ENCODE measurements at places on chromosomes 4 and X.

- DNase-seq = no peak
These were observed 20.9 kb downstream of the KLB start for GRCh38 chr4:39427520-39428114.

DNA sequence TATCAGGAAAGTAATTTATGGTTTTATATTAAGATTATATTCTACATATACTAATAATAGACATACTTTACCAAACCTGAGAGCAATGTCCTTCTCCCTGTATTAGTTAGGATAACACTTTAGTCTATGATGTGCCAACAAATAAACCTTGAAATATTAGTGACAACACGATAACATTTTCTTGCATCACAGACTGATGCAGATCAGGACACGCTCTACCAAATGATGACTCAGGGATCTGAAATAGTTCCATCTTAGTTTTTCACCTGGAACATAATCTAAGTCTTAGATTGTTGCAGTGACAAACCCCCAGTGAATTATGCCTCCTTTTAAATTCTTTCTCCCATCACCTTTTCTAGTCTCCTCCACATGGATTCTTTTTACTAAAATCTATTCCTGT, 214.2 kb downstream of the CLCN4 start:
- DNase-seq = no peak

GRCh38 chrX:12447448-12448064, 309.3 kb downstream of the FRMPD4 start:
- peak; percentile 40 for DNase-seq

GRCh38 chr4:55181010-55182005, 55.9 kb upstream of the KDR start:
- DNase-seq = no peak

DNA sequence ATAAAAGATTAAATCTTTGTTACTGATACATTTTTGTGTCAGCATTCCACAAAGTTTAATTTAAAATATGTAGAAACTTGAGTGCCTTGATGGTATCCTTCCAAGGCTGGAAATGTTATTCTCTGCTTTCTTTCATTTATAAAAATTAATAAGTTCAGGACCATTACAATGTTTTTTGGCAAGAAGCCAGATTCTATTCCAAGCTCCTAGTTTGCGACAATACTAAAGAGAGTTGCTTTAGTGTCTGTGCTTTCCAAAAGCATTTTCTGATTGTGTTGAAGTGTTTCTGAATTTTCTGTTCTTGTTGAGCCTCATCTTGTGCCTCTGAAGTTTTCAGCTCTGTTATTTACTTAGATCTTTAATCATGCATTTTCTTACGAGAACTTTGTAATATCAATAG, 516.2 kb downstream of the KCTD8 start:
- DNase-seq = no peak

DNA sequence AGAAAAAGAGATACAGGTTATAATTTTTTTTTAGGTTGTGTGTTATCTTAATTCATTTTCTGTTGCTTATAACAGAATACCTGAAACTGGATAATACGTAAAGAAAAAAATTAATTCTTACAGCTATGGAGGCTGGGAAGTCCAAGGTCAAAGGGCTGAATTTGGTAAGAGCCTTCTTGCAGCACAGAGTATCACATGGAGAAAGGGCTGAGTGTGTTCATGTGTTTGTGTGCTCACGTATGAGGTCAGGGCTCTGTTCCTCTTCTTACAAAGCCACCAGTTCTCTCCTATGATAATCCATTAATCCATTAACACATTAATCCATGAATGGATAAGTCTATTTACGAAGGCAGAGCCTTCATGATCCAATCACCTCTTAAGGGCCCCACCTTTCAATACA, 8.6 kb upstream of the RAB28 start:
- no peak for DNase-seq

GRCh38 chr4:170476351-170476750, 386.6 kb upstream of the AADAT start:
- DNase-seq = no peak

DNA sequence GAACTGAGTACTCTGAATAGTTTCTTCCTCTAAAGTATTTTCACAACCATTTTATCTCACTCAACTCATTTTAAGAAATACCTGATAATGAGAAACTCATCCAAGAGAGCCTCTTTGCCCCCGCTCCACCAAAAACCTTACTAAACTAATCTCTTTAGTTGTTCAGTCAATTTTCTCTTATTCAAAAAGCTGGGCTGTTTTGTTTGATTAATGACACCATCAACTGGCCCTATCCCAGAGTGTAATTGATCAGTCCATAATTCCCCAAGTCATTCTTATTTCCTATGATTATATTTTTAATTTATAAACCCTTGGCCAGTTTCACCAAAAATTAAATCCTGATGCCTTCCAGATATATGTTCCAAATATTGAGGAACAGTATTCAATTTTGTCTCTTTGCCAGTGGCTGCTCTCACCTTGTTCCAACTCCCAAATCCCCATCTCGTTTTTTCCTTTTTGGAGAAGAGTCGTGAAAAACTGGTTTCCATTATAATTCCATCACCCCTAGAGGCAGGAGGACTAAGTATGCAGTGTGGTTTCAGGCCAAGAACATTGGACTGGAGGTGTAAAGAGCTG, 10.4 kb downstream of the LIMCH1 start:
- DNase-seq = no peak

DNA sequence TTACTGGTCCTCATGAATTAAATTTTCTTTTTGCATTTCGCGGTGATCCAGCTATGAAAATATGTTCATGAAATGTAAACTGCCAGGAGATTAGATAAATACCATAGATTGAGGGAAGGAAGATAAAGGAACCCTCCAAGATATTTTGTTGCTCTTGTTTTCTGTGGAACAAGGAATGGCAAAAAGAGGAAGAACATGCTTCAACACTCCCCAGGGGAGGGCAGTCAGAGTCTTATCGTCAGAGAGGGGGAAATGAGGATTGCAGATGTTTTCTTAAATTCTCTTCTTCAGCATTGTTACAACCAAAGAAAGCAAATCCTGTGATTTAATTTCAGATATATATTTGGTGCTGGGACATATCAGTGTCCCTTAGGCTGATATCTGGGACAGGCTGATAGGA, 9.5 kb upstream of the SFRP2 start:
- DNase-seq = no peak

GRCh38 chr4:150457802-150458201, 124.1 kb upstream of the MAB21L2 start:
- no peak for DNase-seq

GRCh38 chr4:116016201-116016600, 902.8 kb upstream of the NDST4 start:
- DNase-seq = peak; percentile 7

DNA sequence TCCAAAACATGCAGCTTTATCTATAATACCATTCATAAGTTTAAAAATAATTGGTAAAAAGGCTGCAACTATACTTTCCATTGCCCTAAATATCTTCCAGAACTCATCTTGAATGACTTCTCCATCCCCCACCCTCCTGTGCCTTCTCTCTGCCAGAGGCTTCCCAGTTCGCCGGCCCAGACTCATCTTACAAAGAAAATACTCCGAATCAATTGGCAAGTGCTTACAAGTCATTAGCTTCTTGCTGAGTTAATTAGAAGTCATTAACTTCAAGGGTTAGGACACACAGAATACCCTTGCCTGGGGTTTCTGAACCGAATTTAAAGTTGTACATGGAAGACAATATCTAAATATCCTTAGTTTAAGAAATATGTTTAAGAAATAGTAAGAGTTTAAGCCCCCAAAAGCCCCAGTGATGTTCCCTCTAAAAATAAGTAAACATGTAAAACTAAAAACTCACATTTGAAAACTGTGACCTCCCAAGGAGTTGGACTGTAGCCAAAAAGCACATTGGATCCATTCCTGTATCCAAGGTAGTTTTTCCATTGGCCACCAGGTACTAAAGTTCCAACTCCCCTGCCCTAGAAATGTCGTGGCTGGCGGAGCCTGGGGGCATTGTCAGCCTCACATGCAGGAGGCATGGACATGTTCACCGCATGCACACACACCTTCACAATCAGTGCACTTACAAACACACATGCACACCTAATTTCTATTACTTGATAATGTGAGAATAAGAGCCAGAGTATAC, 535.2 kb upstream of the FAT1 start:
- DNase-seq = no peak

DNA sequence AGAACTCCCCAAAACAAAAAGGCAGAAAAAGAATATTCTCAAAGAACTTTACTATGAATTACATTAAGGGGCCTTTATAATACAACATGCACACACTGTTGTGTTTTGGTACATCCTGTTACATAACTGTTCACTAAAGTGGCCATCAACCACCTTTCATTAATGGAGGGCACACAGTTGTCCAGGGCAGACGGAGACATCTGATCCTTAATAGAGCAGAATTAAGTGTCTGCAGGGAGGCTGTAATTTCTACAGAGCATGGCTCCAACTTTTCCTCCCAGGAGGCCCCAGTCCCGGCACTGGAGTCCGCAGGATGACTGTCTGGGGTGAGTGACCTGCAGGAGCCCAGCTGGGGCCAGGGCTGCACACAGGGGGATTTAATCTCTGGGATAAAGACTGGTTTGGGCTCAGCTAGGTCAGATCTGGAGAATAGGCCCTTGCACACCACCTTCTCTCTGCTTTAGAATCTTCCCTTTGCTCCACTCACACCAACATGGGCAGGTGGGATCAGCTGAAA, 233.4 kb downstream of the MAML3 start:
- DNase-seq = no peak

DNA sequence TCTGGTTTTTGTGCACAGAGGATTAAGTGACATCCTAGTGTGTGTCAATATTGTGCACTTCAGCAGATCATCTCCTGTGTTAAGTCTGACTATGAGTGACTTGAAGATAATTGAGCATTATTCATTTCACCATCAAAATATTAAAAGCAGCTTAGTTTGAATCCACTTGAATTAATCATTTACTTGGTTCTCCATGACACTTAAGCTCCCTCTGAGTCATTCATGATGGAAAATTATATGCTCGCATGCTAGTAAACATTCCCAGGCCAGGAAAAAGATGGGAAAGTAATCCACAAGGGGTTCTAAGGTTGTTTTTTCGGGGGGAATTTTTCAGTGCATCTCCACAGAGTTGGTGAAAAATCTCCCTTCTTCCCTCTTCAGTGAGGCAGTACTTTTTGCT, 97.2 kb upstream of the EOLA2 start:
- peak; percentile 5 for DNase-seq

DNA sequence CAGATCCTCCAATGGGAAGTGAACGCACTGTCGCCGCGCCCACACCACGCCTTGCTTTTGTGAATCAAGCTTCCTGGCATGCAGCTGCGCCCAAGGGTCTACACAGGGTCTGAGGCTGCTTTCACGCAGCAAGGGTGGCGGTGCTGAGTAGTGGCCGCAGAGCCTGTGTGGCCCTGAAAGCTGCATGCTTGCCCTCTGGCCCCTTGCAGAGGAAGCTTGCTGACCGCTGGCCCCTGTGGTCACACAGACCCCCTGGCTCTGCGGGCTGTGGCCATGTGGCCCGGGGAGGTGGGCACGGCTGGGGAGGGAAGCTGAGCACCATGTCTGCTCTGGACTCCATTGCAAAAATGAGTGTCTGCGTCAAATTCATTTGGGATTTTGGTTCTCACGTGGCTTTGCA, 8.8 kb downstream of the DOK7 start:
- no peak for DNase-seq

DNA sequence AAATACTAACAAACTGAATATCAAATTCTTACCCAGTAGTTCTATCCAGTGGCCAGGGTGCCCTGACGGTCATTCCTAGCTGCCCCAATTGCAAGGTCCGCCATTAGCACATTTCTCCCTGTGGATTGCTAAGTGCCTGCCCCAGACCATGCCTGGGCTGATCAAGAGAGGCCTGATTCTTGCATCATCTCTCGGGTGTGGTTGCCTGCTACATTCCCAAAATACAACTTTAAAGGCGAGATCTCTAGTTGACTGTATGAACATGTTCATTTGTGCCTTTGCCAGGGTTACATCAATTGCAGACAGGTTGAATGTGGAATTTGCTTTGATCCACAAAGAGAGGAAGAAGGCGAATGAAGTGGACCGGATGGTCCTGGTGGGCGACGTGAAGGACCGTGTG, 28.0 kb downstream of the PRPS2 start:
- DNase-seq = no peak

DNA sequence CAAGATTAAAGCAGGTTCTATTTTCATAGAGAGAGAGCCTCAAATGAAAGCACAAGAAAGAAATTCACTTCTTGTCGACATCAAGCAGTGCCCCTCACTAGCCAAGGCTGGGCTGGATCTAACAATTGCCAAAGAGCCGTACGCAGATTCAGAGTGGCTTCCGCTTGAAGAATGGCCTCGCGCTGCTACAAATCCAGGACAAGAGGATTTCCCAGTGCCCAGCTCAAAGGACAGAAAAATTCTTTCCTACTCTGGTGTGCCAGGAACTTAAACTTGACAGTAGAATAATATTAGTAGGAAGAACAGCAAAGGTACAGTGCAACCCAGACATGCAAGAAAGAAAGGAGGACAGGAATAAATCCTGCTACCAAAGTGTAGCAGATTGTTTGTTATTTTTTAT, 56.5 kb upstream of the PPARGC1A start:
- DNase-seq = no peak

DNA sequence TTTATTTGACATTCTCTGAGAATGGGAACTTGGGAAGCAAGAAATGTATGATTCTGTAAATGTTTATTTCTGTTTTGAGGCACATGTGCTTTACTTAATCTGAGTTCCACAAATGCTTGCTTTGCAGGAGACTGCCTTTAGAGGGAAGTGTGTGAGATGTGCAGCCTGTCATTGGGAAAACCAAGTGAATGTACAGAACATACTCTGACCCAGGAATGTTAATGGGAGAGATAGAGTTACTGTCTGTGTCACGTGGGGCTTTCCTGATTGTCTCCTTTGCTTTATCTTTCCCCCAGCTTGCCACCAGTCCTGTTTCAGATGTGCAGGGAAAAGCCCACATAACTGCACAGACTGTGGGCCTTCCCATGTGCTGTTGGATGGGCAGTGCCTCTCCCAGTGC, 218.6 kb upstream of the ANXA3 start:
- DNase-seq = no peak

- no peak for DNase-seq
These were observed 20.2 kb upstream of the RBPJ start for GRCh38 chr4:26300314-26301307.

GRCh38 chrX:153372949-153373348, 28.2 kb downstream of the PNMA6E start:
- DNase-seq = no peak

GRCh38 chr4:153997516-153997915, 208.6 kb upstream of the SFRP2 start:
- DNase-seq = no peak

- DNase-seq = no peak
These were observed 65.0 kb downstream of the CPZ start for GRCh38 chr4:8657381-8658088.

GRCh38 chrX:137236837-137237236, 203.0 kb upstream of the GPR101 start:
- no peak for DNase-seq

DNA sequence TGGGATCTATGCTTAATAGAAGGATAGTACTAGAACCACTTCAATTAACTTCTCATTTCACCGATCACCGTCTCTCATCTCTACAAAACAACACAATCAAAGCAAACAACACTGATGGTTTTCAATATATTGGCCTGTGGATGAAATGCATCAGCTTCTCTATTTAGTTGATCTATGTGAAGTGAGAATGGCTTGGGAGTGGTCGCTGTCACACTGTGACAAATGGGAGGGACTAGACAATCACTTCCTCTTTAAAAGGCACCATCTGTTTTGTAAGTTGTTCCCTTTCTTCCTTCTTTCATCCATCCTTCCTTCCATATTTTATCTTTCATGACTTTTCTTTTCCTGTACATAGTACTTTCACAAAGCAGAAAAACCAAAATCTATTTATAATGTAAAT, 23.9 kb upstream of the NWD2 start:
- no peak for DNase-seq
